ENCODE measurements at places on chromosomes 5 and 9. TPM values are rescaled to one million over a fixed set of nuclear protein-coding genes. Genes with fewer than 3 reads are reported as not detected.

- H3K4me3 ChIP-seq, result no peak overlapping the region
- no peaks in the 10 kb centered on the region for H3K27me3 ChIP-seq
- no peak for DNase-seq
- H3K36me3 ChIP-seq, result no peaks in the 10 kb centered on the region
Measured at GRCh38 chr9:72931437-72931836, 21.4 kb downstream of the ALDH1A1 start.

The ZNF354C gene
- total RNA-seq, result 3.9 TPM

DNA sequence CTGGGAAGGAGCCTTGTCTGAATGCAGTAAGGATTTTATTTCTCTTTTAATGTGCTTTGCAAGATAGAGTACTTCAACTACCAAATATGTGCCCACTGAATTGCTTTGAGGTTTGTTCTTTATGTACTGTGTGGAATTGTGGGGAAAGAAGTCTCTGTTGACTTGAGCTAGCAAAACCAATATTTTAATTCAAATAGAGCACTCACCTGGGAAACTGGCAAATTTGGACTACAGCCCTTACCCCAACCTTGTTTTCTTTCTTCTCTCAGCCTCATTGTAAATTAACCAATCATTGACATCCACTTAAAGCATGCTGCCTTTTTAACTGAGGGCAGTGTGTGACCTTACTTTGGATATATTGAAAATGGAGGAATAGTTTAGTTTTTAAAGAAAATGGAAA lies 409.0 kb downstream of the SPATA31D1 start:
- H3K36me3 ChIP-seq, result no peaks in the 10 kb centered on the region
- no peaks in the 10 kb centered on the region for H3K27me3 ChIP-seq
- H3K27ac ChIP-seq, result no peak overlapping the region
- H3K4me1 ChIP-seq, result no peaks in the 10 kb centered on the region

The SPINK13 gene
- not detected for total RNA-seq

DNA sequence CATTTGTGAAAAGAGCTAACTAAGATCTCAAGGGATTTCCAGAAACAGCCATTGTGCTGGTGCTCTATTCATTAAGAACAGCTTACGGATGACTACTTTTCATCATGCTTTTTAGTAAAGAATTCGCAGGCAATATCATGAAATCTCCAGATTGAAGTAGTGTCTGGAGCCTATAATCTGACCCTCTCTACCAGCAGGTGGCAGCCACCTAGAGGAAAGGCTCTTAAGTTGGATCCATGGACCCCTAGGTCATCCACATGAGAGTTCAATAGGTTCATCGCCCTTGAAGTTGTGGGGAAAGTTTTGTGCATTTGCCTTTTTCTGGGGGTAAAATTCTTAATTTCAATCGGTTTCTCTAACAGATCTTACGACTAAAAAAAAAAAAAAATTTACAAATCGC lies 82.3 kb downstream of the SLC1A3 start:
- H3K4me1 ChIP-seq, result peaks cover 20% of the 10 kb centered on the region
- peaks cover under 1% of the 10 kb centered on the region for H3K27me3 ChIP-seq
- no peak overlapping the region for H3K4me3 ChIP-seq
- no peak for DNase-seq
- H3K27ac ChIP-seq, result no peak overlapping the region

DNA sequence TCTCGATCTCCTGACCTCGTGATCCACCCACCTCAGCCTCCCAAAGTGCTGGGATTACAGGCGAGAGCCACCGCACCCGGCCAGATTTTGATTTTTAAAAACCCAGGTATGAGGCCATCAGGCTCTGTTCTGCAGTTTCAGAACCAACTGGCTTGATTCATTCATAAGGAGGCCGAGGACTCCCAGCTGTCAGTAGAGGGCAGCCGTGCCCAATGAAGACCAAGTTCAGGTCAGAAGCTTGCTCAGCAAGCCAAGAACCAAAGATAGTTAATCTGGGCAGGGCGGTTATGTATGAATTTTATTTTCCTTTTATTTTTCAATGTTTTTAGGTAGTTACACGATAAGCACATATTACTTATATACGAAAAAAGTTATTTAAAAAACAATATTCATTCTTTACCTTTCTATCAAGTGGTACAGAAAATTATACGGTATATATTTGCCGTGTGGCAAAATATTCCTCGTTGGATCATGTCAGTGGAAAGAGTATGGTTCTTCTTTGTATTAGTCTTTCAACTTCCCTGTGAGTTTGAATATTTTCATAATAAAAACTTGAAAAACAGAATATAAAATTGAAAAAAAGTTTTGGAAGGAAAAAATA lies 18.0 kb downstream of the MGAT1 start:
- no peaks in the 10 kb centered on the region for H3K36me3 ChIP-seq
- no peak overlapping the region for H3K4me3 ChIP-seq
- peaks cover 37% of the 10 kb centered on the region for H3K4me1 ChIP-seq
- H3K27me3 ChIP-seq, result no peaks in the 10 kb centered on the region

DNA sequence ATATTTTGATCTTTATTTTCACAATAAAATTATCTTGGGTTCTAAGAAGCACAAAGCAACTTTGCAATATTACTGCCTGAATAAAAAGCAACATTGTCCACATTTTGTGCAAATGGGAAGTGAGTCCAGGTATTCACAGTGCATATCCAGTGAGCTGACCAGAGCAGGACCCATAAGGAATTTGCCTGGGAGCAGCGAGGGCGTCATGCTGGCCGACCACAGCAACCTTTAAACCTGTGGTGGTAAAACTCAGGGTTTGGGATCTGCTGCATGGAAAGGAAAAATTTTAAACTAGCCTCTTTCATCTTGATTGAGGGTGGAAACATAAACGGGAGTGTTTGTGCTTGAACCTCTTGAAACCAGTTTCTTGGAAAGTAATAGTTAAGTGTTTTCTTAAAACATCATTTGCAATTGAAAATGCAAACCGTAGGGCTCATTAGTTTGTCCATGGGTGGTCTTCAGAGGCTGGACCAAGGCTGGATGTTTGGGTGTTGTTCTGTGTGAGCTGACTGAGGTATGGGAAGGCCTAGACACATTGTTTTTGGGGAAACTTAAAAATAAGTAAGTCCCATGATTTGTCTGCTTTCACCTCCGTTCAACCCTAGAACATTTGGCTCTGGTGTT lies 85.0 kb upstream of the ANKH start:
- no peak for DNase-seq
- H3K27me3 ChIP-seq, result no peaks in the 10 kb centered on the region
- H3K4me3 ChIP-seq, result no peak overlapping the region

GRCh38 chr5:76602094-76602726 lies 21.0 kb downstream of the F2RL2 start:
- no peaks in the 10 kb centered on the region for H3K27me3 ChIP-seq
- no peak for DNase-seq
- H3K36me3 ChIP-seq, result no peaks in the 10 kb centered on the region
- no peak overlapping the region for H3K4me3 ChIP-seq
- H3K27ac ChIP-seq, result no peak overlapping the region

GRCh38 chr9:38061326-38061977 lies 7.6 kb downstream of the SHB start:
- H3K4me1 ChIP-seq, result peaks cover 44% of the 10 kb centered on the region
- no peaks in the 10 kb centered on the region for H3K27me3 ChIP-seq
- H3K4me3 ChIP-seq, result no peak overlapping the region
- DNase-seq, result peak; percentile 66

The ADAMTSL2 gene
- 11.1 TPM for total RNA-seq

DNA sequence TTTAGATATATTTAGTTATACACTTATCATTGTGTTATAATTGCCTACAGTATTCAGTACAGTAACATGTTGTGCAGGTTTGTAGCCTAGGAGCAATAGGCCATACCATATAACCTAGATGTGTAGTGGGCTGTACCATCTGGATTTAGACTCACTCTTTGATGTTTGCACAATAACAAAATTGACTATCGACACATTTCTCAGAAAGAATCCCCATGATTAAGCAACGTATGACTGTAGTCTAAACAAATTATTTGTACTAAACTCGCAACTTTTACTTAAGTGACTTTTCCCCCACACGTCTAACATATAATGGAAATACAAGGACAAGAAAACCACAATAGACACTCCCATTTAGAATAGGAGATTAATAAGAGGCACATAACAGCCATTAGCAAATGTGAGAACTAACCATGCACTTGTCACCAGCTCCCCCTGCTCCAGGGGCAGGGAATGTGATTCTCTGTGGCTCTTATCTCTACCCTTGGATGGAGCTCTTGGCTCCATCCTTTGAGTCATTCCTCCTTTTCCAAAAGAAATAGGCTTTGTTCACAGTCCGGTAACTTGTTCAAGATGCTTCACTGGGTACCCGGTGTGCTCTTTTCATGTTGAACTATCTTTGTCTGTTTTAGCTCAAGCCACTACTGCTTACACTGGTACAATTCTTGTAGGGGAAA lies 8.7 kb upstream of the B4GALT1 start:
- no peak for DNase-seq
- peaks cover 1% of the 10 kb centered on the region for H3K4me1 ChIP-seq
- H3K4me3 ChIP-seq, result no peak overlapping the region
- H3K27ac ChIP-seq, result no peak overlapping the region

- H3K4me1 ChIP-seq, result peaks cover 4% of the 10 kb centered on the region
- no peak overlapping the region for H3K4me3 ChIP-seq
- DNase-seq, result no peak
- H3K27ac ChIP-seq, result no peak overlapping the region
Measured at GRCh38 chr9:136204145-136204805, 653 bp downstream of the LHX3 start.

The FGD3 gene
- total RNA-seq, result 24.3 TPM

The CARTPT gene
- total RNA-seq, result not detected

The TMEM171 gene
- 0.34 TPM for total RNA-seq

The VCAN gene
- total RNA-seq, result 189 TPM

The CDC42SE2 gene
- 30.8 TPM for total RNA-seq

DNA sequence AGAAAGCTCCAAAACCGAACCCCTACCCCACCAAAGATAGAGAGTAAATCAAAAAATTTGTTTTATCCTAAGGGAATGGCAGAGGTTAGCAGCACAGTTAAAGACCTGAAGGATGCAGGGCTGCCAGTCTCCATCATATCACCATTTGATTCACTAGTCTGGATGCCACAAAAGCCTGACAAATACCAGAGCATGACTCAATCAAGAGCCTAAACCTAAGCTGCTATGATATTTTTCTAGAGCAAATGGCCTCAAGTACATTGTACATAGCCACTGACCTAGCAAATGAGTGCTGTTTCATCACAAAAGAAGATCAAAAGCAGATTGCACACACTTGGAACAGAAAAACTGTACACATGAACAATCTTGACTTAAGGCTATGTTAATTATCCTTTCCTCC lies 48.0 kb downstream of the DPYSL3 start:
- no peaks in the 10 kb centered on the region for H3K4me1 ChIP-seq
- H3K36me3 ChIP-seq, result no peaks in the 10 kb centered on the region
- no peaks in the 10 kb centered on the region for H3K27me3 ChIP-seq
- no peak overlapping the region for H3K27ac ChIP-seq
- DNase-seq, result no peak

DNA sequence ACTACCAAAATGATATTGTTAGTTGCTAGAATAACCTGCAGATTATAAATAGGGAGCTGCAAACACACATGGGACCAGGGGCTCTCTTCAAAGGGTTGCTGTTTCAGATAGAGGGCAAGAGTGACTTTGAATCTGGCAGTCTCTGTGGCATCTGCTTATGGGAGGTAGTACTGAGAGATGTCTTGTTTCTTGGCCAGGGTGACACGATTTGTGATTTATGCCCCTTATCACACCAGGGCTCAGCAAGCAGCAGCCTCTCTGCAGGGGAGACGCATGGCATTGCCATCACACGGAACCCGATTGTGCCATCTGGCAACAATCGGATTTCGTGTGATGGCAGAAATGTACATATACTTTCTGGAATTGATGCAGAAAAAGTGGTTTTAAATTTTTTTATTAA lies 615.6 kb downstream of the ZNF608 start:
- H3K4me1 ChIP-seq, result peaks cover 8% of the 10 kb centered on the region
- DNase-seq, result no peak
- no peak overlapping the region for H3K4me3 ChIP-seq
- no peaks in the 10 kb centered on the region for H3K36me3 ChIP-seq
- no peaks in the 10 kb centered on the region for H3K27me3 ChIP-seq

DNA sequence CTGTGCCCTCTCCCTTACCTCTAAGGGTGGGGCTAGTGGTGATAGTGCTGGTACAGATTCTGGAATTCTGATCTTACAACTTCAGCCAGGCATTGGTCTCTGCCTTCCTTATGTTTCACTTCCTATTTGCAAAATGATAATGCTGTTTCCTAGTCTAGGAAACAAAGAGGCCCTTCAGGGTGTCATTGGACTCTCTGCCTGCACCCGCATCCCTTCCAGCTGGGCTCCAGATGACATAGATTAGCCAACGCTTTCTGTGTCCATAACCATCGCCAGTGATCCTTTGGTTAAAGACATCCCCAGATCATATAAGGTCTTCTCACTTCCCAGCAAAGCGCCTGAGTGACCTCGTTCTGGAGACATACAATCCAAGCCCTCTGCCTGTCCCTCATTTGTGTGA lies 180.7 kb downstream of the ERCC6L2 start:
- H3K27ac ChIP-seq, result no peak overlapping the region
- H3K4me1 ChIP-seq, result peaks cover 7% of the 10 kb centered on the region
- H3K36me3 ChIP-seq, result no peaks in the 10 kb centered on the region
- no peaks in the 10 kb centered on the region for H3K27me3 ChIP-seq
- H3K4me3 ChIP-seq, result no peak overlapping the region

All from lung (tissue), 17 donors.